Femur (tissue), 1 donor: ENCODE measurements at places on chromosomes 6 and 20.

GRCh38 chr6:168165373-168165772, 86.4 kb upstream of the FRMD1 start:
- DNase-seq: no peak

DNA sequence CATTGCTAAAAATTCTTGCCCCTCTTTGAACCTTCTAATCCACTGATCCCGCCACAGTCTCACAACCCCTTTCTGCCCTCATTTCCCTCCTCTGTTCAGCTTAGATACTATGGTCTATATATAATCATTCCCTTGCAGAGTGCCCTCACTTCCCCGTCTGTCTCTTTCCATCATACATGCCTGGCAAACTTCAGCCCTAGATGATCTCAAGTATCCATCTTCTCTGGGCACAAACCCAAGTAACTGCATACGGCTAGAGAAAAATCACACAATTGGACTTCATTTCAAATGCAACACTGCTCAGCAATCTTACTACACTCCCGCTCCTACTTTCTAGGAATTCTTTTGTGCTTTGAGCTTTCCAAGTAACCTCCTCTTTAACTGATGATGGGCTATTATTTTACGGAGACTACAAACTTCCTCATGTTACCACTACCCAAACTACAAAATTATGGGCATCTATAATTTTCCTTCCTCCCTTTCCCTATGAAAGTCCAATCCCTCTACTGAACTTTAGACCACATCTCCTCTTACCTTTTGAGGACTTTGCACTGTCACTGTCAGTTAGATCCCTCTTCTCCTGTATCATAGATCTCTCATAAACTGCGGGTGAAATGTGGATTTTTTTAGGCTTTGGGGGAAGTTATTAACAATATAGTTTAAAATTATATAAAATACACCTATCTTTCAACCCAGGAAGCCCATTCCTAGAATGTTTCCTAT, 135.6 kb downstream of the BTBD9 start:
- DNase-seq: peak; percentile 30

DNA sequence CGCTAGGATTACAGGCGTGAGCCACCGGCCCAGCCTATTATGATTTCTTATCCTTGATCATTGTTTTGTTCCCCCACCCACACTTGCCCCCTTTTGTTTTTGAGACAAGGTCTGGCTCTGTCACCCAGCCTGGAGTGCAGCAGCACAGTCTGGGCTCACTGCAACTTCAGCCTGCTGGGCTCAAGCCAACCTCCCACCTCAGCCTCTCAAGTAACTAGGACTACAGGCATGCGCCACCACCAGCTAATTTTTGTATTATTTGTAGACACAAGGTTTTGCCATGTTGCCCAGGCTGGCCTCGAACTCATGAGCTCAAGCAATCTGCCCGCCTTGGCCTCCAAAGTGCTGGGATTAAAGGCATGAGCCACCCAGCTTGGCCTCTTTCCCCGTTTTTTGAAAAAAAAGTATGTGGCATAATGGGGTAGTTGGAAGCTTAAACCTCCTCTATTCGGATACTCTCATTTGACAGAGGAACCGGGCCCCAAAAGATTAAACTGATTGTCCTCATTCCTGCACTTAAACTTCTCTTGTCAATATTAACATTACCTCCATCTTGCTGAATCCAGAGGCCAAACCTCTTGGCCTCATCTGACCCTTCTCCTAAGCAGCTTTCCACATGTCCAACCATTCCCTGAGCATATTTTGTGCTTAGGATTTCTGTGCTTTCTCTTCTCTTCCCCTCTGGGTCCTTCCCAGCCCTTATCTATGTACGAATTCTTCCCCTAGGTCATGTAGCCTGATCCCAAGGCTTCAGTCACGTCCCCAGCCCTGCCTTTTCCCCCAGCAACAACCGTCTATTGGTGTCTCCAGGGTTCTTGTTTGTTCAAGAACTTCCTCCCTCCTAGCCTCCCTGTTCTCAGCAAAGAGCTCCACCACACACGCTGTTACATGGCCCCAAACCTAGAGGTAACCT, 6.1 kb upstream of the EZR start:
- DNase-seq: no peak

DNA sequence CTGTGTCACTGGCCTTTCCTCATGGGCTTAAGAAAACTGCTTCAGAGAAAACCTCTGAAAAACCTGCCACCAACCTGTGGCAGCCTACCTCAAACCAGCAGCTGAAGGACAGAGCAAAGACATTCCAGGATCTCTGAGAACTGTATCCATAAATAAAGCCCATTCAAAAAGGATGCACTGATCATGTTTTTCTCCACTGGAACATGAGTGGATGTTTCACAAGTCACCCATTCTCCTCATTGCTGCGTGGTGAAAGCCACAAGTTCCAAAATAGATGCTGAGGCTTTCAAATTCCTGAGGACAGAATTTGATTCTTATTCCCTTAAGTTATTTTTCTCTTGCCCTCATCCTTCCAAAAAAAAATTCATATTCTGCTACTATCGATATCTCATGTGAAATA, 280.6 kb downstream of the KHDC1L start:
- no peak for DNase-seq

- no peak for DNase-seq
Observed at GRCh38 chr6:3900744-3901336, 51.7 kb downstream of the FAM50B start.

DNA sequence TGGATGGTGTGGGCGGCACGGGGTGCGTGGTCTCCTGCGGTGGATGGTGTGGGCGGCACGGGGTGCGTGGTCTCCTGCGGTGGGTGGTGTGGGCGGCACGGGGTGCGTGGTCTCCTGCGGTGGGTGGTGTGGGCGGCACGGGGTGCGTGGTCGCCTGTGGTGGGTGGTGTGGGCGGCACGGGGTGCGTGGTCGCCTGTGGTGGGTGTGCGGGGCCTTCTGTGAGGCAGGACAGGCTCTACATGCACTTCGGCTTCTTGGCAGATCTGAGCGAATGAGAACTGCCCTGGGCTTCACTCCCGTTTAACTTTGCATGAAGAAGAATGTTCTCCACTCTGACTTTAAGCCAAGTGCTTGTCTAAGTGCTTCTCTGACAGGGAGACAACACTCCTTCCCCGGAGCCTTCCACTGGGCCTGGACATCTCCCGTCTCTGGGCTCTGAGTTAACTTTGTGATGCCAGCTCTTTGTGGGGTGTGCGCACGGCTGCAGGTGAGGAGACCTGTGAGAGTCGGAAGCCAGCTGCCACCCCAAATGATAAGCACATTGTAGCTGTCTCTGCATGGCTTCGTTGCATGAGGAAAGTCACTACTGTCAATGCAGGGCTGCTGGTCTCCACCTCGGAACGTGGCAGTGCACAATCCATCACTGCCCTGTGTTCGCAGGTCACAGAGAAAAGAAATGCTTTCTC, 244.8 kb downstream of the DLL1 start:
- no peak for DNase-seq

DNA sequence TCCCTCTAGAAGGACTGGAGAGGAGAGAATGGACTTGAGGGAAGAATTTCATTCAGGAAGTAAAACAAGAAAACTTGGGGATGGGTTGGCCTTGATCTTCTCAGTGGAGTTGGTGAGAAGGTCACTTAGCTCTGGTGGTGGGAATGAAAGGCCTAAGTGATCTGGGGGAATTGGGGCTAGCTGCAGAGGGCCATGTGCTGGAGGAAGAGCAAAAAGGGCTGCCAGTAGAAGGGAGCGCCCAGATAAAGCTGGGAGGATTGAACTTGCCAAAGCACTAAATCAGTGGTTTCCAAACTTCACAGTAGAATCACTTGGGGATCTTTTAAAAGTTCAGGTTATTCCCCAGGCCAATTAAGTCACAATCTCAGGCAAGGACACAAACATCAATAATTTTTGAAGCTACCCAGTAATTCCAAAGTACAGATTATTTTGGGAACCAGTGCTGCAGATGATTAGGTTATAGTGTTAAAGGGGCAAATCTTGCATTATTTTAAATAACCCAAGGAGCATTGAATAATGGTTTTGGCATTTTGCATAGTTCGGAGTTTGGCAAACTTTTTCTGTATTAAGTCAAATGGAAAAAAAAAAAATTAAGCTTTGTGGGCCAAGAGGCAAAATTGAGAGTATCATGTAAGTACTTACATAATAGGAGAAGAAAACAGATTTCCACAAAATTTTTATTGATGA, 36.5 kb upstream of the RFPL4B start:
- no peak for DNase-seq

- peak; percentile 84 for DNase-seq
Observed at GRCh38 chr6:73519926-73520687, 725 bp downstream of the EEF1A1 start.
